ENCODE measurements at places on chromosomes 7 and 10.

GRCh38 chr10:71848325-71849275, 2.5 kb downstream of the PSAP start:
- no peak for DNase-seq

- DNase-seq = peak; percentile 12
Observed at GRCh38 chr10:11017000-11017569, 587 bp upstream of the CELF2 start.

DNA sequence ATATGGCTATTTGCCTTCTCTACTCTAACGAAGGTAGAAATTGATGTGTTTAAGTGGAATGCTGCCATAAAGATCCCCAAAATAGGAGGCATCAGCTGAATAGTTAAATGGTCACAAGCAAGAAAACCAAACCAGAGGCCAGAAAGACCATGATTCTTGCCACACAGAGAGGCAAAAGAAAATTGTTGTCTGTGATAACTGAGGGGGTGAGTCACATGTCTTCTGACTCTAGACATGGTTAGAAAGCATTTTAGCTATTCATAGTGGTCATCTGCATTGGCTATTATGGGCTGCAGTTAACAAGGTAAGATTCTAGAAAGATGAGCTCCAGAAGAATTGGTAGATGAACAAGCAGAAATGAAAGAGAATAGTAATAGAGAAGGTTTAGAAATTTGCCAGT, 361.4 kb upstream of the NPSR1 start:
- no peak for DNase-seq

DNA sequence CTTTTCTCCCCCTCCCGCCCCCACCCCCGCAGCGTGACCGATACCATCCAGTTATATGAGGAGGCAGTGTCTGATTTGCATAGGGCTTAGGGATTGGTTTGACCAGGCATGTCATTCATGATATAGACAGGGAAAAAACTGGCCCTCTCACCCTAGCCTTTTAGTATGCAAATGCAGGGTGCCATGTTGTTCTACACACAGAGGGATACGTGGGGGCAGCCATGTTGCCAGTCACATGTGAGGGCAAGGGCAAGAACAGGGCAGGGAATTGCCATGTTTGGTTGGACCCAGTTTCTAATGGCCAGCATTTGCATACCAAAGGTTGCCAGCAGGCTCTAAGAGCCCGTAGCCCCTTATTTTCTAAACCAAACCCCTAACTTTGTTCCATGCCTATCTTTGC, 552.1 kb downstream of the SORCS1 start:
- DNase-seq = no peak

GRCh38 chr10:15672469-15672868, 47.3 kb downstream of the ITGA8 start:
- DNase-seq = no peak

Measured in AG08396 (cell line).